ENCODE measurements at places on chromosomes 5 and 9.

DNA sequence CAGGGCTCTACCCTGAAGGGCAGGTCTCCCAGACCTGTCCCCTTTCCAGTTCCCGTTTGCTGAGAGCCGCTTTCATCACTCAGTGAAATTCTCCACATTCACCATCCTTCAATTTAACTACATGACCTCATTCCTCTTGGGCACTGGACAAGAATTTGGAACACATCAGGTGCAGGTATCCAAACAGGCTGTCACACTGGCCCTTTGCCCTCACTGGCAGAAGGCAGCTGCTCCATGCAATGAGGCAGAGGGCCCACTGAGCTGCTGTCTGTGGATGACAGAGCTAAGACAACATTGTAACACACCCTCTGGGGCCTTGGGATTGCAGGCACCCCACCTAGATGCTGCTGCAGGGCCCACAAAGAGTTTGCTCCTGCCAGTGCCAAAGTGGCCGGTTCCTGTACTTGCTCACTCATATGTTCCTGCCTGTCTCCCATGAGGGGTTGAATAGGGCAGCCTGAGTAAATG is 55.1 kb downstream of the ACTL7B start:
- no peak for DNase-seq

DNA sequence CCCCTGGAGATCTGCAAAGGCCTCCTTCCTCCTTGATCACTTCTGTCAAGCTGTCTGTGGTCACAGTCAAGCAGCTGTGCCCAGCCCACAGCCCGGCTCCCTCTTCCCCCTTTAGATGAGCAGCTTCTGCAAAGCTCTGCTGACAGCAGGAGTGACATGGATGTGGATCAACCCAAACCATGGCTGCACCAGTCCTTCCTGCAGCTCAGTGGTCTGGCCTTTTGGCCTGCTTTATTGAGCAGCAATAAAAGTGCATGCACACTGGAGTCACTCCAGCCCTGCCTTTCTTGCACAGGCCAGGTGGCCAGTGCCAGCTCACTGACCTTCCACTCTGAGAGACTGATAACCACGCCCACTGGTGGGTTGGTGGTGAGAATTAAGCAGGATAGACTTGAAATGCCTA is 91.3 kb upstream of the OTULINL start:
- DNase-seq = no peak

- DNase-seq = peak; percentile 84
These were observed 638 bp downstream of the MARCHF3 start for GRCh38 chr5:127029581-127030258.

- DNase-seq = no peak
These were observed 138.1 kb downstream of the SV2C start for GRCh38 chr5:76221311-76221710.

DNA sequence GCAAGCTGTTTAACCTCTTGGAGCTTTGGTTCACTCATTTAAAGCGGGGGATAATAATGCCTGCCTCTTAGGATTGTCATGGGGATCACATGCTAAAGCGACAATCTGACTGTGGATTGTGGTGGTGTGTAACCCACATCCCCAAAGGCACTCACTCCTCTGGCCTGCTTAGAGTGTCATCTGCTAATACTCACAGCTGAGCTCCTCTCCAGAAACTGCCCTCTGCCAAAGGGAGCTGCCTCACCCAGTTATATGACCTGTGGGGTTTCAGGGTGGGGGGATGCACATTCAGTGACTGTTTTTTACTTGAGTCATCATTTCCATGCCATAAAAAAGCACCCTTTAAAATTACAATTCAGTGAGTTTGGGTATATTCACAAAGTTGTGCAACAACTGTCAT is 110.0 kb upstream of the SPOCK1 start:
- DNase-seq = no peak
